ENCODE measurements at places on chromosomes 12 and 14. TPM values are rescaled to one million over a fixed set of nuclear protein-coding genes. Genes with fewer than 3 reads are reported as not detected.

GRCh38 chr12:572532-572899 lies 90.7 kb downstream of the NINJ2 start:
- DNase-seq, result no peak

DNA sequence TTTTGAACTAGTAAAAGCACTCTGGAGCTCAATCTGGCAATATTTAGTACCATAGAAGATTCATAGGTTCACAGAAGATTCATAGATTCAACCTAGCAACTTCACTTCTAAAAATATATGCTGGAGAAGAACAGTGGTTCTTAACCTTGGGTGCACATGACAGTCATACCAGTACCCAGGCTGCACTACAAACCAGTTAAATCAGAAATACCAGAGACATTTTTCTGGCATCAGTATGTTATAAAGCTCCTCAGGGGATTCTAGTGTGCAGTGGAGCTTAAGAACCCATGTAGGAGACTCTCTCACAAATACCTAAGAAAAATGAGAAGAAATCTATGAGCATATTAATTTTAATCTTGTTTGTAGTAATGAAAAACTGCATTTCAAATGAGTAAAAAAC lies 46.6 kb downstream of the CNTN1 start:
- DNase-seq, result no peak

- no peak for DNase-seq
Observed at GRCh38 chr12:54589964-54590363, 1.5 kb upstream of the PPP1R1A start.

DNA sequence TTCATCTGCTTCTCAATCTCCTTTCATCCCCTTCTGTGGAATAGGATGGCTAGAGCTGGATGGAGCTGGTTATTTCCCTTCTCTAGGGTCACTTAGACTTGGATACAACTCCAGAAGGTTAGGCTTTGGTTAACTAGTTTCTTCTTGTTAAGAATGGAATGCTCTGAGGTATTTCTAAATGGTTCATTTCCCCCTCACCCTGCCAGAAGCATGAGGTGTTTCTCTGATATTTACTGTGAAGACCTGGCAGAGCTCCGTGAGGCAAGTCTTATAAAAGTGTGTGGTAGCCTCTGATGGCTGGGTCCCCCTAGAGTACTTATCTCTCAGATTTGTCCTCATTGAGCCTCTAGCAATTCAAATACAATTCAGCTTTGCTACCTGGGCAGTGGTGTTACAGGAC lies 207.9 kb downstream of the SLC16A7 start:
- no peak for DNase-seq

DNA sequence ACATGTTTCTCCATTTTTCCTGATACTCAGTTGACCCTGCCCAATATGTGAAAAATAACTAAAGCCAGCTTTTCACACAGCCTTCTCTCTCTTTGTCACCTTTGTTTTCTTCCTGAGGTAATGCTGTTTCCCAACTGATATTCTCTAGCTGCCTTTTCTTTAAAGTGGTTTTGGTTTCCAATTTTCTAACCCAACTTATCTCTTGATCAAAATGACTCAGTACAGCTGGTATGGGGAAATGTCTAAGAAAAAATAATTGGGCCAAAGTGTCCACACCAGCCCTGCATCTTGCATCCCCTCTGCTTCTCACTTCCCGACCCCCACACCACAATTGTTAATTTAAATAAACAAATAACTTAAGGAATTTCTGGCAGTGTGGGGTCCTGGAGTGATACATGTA lies 193.8 kb downstream of the SYT1 start:
- DNase-seq, result no peak

GRCh38 chr12:47084172-47084571 lies 4.4 kb upstream of the AMIGO2 start:
- DNase-seq, result no peak

DNA sequence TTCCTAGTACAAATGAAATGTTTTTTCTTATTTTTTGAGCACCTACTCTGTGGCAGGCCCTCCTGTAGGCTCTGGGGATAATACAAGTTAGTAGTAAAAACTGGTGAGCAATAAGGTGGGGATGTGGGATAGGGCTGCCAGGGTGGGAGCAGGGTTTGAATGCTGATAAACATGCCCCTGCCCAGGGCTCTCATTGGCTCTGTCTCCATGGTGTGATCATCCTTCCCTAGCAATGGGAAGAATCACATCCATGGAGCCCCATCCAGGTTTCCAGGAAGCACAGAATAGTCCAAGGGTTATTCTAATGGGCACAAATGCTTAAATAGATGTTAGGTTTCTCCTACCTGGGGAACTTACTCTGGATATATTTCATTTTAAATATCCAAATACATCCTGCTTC lies 45.5 kb downstream of the GIT2 start:
- DNase-seq, result no peak

DNA sequence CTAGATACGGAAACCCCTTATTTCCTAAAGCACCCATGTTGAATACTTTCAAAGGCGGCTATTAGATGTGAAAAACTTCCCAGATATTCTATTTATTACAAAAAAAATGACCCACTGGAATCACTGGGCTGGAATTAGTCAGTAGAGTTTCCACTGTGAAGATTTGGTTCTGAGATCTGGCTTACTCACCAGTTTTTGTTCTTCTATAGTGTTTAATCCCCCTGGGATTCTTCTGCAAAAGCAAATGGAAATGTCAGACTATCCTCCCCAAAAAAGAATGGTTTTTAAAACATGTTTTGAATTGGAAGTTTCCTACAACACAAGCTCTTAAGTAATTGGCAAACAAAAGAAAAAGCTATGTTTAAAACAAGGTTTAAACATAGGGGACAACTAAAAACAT lies 166.4 kb downstream of the STXBP6 start:
- DNase-seq, result no peak

GRCh38 chr12:21695986-21696385 lies 38.3 kb upstream of the LDHB start:
- DNase-seq, result no peak

DNA sequence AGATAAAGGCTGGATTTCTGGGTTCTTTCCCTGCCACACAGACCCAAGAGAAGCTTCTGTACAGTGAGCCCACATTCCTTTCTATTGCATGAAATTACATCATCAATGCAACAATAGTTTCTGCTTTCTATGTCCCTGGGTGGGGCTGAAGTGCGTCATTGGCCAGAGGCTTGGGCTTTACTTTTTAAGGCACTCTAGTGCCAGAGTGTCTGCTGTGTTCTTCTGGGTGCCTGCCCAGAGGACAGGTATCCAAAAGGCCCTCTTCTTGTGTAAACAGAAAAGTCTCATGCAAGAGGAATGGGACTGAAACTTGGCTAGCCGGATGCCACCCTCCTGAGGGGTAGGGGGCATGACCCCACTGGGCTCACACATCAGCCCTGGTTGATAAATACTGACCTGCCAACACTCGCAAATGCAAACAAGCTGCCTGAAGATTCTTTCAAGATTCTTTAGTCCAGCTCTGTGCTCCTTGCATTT lies 5.9 kb downstream of the KRT86 start:
- no peak for DNase-seq

Gene KRT77
- total RNA-seq, result not detected

- DNase-seq, result no peak
Observed at GRCh38 chr14:97275276-97275675, 478.1 kb downstream of the VRK1 start.

DNA sequence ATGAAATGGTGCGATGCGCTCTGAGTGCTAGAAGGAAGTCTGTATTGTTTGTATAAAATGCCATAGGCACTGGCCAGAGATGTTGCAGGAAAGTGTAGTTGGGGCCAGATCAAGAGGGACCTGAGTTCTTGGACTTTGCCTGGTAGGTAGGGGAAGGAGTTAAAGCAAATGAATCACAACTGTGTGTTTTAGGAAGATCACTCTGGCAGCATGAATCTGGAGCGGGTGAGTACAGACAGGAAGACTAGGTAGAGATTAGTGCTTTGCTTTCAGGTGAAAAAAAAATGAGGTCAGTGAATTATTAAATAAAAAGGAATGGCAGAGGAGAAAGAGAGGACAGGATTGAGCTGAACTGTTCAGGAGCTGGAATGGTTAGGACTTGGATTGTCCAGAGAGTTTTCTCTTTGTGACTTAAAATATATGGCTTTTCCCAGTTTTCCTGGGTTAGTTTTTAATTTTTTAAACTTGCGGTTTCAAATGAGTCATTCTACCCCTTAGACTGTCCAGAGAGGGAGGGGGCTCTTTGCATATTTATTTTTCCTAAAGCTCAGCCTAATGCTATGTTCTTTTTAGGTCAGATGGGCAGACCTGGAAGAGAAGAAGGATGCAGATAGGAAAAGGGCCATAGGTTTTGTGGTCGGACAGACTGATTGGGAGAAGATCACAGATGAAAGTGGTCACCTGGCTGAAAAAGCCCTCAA lies 41.1 kb downstream of the PROX2 start:
- DNase-seq, result no peak

- no peak for DNase-seq
Observed at GRCh38 chr12:18683327-18684013, 54.3 kb downstream of the PLCZ1 start.

DNA sequence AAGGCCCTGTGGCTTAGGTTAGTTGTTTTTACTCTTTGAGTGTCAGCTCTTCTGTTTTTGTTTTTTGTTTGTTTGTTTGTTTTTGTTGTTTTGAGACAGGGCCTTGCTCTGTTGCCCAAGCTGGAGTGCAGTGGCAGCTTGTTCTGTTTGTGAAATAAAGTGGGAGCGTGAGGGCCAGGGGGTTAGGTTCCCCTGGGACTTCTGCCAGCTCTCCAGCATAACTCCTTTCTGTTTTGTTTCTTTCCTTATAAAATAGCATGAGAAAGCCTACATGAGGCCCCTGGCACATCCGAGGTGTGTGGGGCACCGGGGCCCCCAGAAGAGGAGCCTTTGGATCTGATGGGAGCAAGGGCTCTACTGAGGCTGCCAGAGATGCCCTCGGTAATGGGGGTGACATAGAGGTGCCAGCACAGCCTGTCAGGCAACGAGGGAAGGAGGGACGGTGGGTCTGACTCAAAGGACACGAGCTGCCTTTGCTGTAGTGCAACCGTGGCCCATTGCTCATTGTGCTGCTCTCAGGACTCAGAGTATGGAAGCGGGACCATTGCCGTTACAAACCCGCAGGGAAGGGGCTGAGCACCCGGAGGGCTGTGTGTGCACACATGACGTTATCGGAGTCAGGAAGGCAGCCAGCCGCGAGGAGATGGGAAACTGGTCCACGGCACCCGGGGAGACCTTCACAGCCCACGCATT lies 9.1 kb upstream of the SERPINA11 start:
- no peak for DNase-seq

Gene AEBP2
- 27.5 TPM for total RNA-seq

DNA sequence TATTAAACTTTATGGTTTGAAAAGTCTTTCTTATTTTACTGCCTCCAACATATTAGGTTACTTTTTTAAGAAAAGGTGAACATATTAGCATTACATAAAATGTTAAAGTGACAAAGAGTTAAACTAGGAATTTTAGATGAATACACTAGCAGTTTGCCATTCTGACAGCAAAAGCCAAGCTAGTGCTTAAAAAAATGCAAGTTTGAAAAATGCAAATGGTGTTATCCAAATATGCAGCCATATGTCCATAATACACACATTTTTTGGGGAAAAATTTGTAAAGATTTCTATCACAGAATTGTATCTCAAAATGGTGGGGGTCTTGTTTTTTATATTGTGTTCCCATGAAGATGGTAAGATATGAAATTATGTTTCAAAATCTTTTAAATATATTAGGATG lies 466.1 kb downstream of the FOXG1 start:
- no peak for DNase-seq

Gene TMTC1
- total RNA-seq, result 29.1 TPM

GRCh38 chr12:113055594-113056380 lies 743 bp upstream of the DTX1 start:
- no peak for DNase-seq

- DNase-seq, result no peak
Observed at GRCh38 chr14:76900682-76901081, 74.5 kb downstream of the LRRC74A start.

DNA sequence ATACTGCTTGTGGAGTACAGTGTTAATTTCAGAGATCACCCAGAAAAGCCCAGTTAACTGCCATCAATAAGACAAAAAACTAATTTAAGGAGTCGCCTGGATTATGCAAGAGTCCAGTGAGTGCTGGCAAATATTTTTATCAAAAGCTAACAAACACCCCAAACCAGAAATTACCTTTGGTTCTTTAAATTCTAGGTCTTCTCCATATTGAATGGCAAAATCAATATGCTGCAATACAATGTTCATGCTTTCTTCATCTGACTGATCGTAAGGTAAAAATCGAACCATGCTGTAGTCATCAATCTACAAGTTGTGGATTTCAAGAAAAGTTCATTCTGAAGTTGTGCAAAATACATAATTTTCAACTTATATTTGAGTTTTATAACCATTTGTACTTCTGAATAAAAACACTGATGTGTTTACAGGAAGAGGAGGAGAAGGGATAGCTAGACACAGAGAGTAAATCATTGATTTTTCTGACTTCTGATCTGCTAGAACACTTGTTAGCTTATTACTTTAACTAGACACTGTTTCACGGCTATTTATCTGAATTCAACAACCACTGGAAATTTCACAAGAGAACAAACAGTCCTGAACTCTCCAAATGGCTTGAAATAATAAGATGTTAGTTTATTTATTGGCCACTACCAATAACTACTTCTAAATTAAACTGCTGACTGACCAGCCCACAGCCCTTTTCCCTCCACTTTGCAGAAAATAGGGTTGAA lies 3.6 kb upstream of the ARPC3 start:
- DNase-seq, result no peak

GRCh38 chr12:11880381-11880780 lies 190.4 kb upstream of the BCL2L14 start:
- DNase-seq, result no peak

Gene GLIPR1L1
- not detected for total RNA-seq
